ENCODE measurements at places on chromosomes 1 and 21. TPM values are rescaled to one million over a fixed set of nuclear protein-coding genes. Genes with fewer than 3 reads are reported as not detected.

The KCNJ10 gene
- not detected for polyA plus RNA-seq

The MMP23B gene
- polyA plus RNA-seq = 5.7 TPM

GRCh38 chr1:116949213-116949985 lies 39.7 kb downstream of the PTGFRN start:
- DNase-seq = no peak

GRCh38 chr21:38950435-38951094 lies 144.8 kb downstream of the ETS2 start:
- no peak for DNase-seq

The MYCL gene
- 0.22 TPM for polyA plus RNA-seq

- no peak for DNase-seq
Observed at GRCh38 chr1:39573736-39574624, 2.6 kb downstream of the PABPC4 start.

The MDM4 gene
- polyA plus RNA-seq = 15.8 TPM

DNA sequence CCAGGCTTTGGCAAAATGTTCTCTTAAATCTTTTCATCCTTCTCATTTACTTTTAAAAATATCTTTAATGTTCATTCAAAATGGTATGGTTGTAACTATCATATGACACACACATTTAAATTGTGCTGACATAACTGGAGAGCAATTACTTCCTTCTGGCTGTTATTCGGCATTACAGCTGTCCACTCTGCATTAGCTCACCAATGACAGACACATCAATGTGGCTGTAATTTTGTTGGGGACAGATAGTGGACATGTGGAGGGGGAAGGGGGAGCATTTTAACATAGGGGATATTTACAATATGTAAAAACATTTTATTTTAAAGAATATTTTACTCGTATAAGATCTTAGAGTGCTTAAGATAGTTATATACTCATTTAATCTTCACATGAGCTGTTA lies 319.8 kb downstream of the HMCN1 start:
- no peak for DNase-seq
